HL-60 (cell line): ENCODE measurements at places on chromosomes 3 and 15.
A peak's percentile ranks its signal among the peaks of the same experiment; 100 is the strongest.

DNA sequence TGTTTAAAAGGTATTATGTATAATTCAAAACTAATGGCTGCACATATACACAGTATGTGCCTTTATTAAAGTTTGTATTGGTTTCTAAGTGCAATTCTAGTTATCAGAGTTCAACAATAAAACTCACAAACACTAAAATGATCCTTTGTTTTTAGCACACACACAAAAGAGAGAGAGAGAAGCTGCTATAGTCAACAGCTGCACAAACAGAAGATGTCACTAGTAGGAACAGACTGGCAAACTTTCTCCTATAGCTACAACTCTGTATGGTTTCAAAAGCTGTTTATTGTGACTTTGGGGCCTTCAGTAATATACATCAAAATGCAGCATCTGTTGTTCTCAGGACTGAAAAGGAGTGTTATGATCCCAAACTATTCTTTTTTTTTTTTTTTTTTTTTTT lies 6.1 kb downstream of the SECISBP2L start:
- DNase-seq: no peak

- peak; percentile 35 for DNase-seq
These were observed 279.8 kb upstream of the ARRDC4 start for GRCh38 chr15:97680606-97681220.

DNA sequence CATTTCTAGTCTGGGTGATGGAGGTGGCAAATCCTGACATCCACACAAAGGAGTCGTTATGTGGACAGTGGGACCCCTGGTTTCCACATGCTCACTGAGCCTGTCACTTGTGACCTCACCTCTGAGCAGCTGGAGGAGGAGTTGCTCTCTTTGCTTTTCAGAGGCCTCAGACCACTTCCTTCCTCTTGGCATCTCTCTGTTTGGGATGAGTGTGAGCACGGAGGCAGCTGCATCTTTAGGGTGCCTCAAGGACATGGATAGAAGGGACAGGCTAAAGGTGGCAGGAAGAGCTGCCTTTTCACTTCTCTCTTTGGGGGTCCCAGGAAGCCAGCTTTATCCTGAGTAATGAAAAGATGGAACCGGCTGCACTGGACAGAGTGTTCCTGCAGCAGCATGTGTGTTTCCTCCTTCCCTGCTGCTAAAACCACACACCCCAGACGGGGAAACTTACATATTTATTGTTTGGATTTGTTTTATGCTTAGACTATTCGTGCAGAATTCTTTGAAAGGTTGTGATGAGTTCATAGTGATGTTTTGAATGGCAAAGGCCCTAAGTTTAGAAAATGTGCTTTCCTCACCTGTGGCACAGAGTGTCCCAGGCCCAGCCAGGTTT lies 31.8 kb downstream of the GPR171 start:
- DNase-seq: peak; percentile 79

- no peak for DNase-seq
These were observed 9.3 kb upstream of the VILL start for GRCh38 chr3:37981348-37981664.

GRCh38 chr3:49397470-49397869 lies 14.3 kb downstream of the RHOA start:
- no peak for DNase-seq

GRCh38 chr3:127753898-127754410 lies 68.4 kb downstream of the MGLL start:
- DNase-seq: no peak
